ENCODE measurements at places on chromosomes 7 and 10.
A peak's percentile ranks its signal among the peaks of the same experiment; 100 is the strongest.

DNA sequence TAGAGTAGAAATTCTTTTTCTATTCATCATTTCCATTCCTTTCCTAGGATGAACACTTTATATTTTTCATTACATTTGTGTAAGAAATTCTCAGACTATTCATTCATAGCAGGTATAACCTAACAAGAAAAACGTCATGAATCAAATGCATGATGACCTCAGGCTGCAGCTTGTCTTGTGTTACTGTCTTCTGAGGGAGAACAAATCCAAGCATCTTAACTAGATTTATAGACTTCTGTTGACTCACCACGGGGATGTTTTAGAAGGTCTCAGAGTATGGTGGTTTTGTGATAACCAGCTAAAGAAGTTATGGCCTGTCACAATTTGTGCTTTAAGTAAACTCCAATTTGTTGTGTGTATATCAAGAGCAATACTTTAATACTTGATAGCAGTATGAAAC, 102.7 kb downstream of the ANKRD7 start:
- no peak for DNase-seq

- DNase-seq = no peak
Observed at GRCh38 chr7:36456548-36456947, 66.9 kb downstream of the ANLN start.

DNA sequence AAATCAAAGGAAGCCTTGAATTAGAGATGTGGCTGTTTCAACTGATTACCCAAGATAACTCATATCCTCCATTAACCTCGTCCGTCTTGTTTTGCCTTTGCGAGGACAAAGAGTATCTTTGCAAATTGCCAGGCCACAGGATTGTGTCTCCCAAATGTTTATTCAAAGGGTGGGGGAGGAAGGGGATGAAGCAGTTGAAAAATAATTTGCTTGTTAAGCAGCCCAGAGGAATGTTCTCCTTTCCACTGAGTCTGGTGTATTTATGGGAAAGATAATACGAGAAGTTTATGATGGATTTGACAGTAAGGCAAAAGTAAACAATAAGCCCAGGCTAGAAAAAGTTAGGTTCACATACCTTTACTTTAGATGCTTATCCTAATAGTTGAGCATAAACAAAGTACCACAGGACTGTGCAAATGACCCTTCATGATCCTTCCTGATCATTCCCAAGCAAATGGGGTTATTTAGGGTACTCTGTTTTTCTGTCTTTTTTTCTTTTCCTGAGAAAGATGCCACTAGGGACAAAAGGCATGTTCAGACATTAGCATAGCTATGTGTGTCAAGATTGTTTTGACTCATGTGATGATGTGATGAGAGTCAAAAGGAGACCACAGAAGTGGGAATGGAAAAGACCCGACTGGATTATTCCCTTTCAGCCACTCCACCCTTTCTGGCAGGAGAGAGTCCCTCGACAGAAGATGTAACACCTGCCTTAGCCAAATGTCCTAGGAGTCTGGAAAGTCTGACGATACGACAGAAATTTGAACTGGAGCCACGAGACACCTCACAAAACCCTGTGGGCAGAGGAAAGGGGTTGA, 243.0 kb upstream of the GLI3 start:
- no peak for DNase-seq

GRCh38 chr10:127151981-127152699, 44.3 kb downstream of the INSYN2A start:
- DNase-seq = no peak

GRCh38 chr7:114842551-114843065, 79.3 kb upstream of the MDFIC start:
- no peak for DNase-seq

GRCh38 chr7:2038931-2039728, 193.6 kb downstream of the MAD1L1 start:
- no peak for DNase-seq

- DNase-seq = no peak
Observed at GRCh38 chr7:28862595-28863272, 95.4 kb downstream of the TRIL start.

DNA sequence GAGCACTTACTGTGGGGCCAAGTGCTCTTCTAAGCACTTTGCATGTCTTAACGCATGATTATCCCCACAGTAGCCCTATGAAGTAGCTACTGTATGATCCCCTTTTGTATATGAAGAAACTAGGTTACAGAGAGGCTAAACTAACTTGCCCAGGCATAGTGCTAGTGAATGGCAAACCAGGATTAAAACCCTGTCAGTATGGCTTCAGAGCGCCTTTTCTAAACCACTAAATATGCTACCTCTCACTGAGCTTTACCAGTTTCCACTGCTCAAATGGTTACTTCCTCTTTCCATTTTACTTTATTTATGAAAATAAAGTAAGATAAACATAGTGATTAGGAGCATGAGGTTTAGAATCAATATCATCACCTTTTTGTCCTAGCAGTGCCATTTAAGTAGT, 73.6 kb downstream of the PODXL start:
- DNase-seq = no peak

DNA sequence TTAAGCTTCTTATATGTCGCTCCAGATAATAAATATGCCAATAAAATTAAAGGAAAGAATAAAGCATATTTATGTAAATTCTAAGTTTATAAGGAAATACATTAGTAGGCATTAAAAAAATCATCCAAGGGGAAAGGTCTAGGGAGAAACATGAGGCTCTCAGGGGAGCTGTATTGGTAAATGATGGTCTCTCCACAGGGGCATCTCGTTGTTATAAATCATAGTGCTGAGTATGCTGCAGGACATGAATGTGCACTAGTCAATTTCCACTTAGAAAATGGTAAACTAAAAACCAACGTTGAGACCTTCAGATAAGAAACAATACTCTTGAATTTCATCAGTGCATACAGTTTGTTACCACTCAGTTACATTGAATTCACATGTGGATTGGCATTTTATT, 194.0 kb upstream of the AHR start:
- DNase-seq = no peak

DNA sequence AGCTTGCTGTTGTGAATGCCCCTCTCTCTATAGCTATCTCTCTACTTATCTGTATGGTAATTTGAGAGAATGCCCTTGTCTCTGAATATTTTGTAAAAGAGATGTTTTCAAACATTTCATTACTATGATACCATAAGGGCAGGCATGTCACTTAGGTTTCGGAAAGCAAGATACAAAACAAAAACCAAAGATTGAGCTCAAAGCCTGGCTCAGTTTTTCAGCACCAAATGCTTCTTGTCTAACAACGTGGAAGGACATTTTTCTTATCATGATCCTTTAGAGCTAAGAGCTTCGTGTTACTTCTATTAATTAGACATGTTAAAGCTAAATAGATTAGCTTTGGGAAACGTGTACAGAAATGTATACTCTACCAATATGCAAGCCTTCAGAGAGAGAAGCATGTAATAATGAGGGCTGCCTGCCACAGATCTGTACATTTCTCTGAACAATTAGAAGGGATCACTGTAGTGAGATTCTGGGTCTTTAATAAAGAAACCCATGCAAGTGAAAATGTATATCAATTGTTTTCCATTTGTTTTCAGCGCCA, 148.9 kb downstream of the ARID5B start:
- no peak for DNase-seq

DNA sequence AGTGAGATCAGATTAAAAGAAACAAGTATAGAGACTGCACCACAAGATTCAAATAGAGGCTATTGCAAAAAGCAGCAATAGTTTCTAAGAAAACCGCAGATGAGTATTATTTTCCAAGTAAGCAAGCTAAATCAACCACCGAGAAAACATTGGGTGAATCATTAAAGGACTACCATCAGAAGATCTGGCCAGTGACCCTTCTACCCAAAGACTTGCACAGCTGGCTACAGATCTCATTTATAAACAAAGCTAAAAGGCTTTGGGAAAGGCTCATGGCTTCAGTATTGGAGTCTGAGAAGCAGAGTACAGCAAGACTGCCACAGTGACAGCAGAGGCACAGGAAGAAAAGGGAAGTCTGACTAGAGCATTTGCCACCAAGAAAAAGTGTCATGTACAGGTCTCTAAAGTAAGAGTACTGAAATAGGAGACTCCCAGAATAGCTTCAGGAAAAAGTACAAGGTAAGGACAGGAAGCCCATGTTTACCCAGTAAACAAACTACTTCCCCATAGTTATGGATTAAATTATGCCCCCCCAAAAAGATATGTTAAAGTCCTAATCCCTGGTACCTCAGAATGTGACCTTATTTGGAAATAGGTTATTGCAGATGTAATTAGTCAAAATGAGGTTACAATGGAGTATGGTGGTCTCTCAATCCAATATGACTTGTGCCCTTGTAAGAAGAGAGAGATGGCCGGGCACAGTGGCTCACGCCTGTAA, 19.0 kb downstream of the STEAP1 start:
- DNase-seq = no peak

- peak; percentile 16 for DNase-seq
Observed at GRCh38 chr7:51126813-51127617, 189.6 kb downstream of the COBL start.

DNA sequence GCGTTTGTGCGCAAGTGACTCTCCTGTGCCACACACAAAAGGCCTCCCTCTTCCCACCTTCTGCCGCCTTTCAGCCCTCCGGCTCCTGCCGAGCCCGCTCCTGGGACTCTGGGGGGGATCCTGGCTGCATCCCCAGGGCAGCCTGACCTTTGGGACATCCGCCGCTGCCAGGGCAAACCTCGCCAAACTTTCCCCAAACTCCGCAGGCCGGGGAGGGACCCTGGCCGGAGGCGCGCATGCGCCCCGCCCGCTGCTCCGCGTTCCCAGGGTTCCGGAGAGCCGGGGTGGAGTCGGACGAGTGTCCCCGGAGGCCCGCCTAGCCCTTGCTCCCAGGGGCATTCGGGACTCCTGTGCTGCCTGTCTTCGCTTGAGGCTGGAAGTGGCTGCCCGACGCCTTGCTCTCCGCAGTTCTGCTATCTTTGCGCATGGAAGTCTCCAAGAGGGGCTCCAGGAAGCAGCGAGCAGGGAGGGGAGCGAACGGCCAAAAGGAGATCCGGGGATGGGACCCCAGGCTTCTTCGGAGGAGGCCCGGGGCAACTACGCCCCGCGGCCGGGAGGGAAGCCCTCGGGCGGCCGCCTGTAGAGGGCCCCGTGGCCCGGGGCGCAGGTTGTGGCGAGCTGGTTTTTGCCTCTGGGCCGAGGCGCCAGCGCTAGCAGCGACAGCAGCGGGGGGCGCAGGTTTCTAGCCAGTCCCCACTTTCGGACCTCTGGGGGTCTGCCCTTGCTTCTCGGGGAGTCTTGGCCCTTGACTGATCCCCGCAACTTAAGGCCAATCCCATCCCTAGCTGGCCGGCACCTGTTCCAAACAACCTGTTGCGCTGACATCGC, 7.0 kb downstream of the PTF1A start:
- no peak for DNase-seq

DNA sequence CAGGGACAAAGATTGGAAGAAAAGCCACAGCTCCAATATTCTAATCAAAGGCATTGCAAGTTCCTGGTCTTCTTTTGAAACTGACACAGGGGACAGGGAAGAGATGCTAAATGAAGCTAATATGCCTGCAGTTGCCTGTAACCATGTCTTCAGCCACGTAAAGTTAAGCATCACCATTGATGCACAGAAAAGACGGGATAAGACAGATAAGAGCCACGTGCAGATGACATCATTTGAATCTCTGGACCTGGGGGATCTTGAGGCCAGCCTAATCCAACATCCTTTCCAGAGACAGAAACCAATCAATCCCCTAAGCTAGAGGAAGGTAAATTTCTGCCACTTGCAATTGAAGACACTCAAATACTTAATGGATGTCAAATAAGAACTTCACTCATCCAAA, 93.4 kb downstream of the PIP4K2A start:
- no peak for DNase-seq

DNA sequence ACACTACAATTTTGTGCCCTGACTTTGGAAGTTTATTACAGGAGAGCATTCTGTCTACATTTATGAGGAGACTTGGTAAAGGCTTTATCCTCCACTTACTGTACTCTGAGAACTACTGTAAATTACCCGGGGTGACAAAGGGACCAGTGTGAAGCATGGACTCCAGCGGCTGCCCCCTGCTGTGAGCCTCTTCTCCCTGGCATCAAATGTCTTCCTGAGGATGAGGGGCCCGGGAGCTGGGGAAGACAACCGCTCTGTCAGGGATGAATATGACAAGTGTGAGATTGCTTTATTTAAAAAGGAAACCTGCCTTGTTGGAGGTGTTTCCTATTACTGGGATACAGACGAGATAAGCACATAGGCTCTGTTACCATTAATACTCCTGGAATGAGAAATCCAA, 714.8 kb downstream of the CCSER2 start:
- DNase-seq = no peak

DNA sequence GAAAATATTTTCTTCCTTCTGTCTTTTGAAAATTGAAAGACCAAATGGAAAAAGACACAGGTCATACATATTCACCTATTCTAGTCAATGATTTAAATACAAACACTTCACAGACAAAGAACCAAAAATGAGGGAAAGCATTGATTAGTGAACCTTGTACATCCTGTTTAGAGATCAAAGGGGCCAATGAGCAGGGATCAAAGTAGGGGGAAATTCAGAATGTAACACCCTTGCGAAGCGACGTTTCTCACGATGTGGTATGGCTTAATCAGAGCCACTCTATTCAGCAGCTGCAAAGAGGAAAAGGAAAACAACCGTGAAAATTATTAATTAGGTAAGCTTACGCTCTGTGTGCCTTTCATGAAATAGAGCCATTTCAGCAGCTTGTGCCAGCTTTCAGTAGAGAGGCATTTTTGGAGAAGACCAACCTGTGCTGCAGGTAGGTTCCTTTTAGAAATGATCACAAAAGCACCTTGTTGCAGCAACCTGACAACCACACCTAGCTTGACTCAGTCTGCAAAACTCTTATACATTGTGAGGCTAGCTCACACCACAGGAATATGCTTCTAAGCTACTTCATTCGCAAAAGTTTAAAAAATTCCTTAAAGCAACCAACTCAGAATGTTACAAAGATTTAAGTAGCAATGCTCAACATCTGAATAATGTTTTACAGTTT, 78.0 kb downstream of the DKK1 start:
- DNase-seq = no peak

DNA sequence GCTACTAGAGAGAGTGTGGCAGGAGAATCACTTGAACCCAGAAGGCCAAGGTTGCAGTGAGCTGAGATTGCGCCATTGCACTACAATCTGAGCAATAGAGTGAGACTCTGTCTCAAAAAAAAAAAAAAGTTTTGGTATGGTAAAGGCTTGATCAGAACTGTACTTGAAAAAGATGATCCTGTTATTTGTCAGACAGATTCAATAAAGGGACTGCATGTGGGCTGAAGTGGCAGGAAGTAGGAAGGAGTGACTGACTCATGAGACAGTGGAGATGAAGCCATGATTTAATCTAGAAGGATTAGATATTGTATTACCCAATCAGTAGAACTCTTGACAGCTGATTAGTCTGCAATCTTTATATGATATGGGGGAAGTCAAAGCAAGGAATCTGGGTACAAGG, 2.7 kb upstream of the TMEM254 start:
- no peak for DNase-seq

DNA sequence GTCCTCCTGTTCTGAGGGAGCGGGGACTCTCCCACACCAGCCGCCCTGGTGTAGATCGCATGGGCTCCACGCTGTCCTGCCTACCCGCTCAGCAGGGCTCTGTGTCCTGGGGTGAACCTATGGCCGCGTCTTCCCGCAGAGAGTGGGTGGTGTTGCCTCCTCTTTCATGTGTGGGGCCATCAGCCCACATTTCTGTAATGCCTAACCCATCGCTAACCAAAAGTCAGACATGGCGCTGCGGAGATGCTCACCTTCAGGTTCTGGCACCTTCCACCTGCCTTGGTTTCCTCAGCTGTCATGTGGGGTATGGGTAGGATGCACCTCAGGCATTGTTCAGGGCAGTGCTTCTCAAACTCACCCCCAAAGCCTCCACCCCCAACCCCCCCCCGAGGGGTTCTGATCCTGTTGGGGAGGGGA, 50.5 kb upstream of the CAMK2B start:
- DNase-seq = peak; percentile 35
